Activated T-cell treated with anti-CD3 and anti-CD28 coated beads, Interleukin-2, amount 50 U/mL, for 4 hours (primary cell): ENCODE measurements at places on chromosomes 5 and 9. TPM values are rescaled to one million over a fixed set of nuclear protein-coding genes. Genes with fewer than 3 reads are reported as not detected.

- DNase-seq = no peak
Measured at GRCh38 chr5:58548068-58548467, 34.8 kb upstream of the RAB3C start.

- peak; percentile 77 for DNase-seq
Measured at GRCh38 chr9:35604578-35605350, at the start of gene TESK1. Gene TESK1, plus strand, starts transcription at chr9:35605262. Its CDS starts 358 bp downstream, at chr9:35605620.

GRCh38 chr5:30832519-30832918, 361.0 kb upstream of the CDH6 start:
- no peak for DNase-seq

DNA sequence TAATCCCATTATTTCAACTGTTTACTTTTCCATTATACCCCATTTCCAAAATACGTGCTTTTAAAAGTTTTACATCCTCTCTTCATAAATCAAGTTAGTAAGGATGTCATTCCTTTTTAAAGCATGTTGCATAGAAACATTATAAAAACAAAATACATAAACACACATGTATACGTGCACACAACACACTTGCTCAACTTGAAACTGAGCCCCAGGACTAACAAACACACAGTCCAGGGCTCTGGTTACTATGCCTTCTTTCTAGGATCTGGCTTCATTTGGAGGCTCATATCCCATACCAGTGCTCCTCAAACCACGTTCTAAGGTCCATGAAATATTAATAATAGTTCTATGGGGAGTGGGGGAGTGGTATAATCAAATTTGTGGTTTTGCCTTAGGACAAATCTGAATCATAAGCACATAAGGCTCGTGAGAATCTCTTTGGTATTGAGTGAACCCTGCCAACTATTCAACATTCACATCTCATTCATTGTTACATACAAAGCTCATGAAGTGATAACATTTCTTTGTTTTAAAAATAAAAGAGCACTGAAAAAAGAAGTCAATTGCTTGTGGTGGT, 55.2 kb downstream of the NFIB start:
- no peak for DNase-seq

LMNB1 gene
- total RNA-seq = 113 TPM

ZNF883 gene
- 1.1 TPM for total RNA-seq
